AG10803 (cell line): ENCODE measurements at places on chromosomes 6 and 20.

DNA sequence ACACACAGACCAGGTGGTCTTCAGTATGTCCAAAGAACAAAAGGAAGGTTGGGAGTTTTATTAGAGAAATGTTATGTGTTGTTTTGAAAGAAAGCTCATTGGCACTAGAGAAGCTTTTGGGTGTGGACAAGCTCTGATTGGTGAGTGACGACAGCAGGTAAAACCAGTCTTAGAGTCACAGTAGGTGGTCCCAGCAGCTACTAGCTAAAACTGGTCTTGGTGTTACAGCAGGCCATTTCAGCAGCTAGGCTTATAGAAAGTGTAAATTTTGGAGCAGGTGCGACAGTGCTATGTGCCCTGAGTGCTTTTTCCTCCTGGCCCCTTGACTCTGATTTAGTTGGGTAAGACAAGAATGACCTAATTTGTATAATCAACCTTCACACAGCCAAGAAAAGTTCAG is 3.6 kb downstream of the CLDN20 start:
- no peak for DNase-seq

DNA sequence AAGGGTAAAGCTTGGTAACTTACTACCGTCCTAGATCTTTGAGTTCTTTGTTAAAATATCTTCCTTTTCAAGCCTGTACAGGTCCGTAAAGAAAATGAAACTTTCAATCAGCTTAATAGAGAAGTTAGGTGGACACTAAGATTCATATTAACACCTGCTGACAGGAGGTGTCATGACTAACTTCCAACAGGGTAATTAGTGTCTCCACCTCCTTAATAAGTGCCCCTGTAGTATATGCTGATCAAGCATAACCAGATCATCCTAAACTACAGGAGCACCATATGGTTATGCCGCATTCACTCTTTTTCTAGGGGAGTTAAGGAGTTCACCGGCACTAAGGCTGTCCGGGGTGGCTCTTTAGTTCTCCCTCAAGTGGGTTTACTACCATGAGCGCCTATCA is 23.9 kb upstream of the RALGAPA2 start:
- DNase-seq, result no peak

GRCh38 chr20:38167851-38168760 is 3.0 kb upstream of the TGM2 start:
- DNase-seq, result peak; percentile 98

GRCh38 chr20:23097636-23098580 is 11.8 kb upstream of the CD93 start:
- DNase-seq, result no peak

DNA sequence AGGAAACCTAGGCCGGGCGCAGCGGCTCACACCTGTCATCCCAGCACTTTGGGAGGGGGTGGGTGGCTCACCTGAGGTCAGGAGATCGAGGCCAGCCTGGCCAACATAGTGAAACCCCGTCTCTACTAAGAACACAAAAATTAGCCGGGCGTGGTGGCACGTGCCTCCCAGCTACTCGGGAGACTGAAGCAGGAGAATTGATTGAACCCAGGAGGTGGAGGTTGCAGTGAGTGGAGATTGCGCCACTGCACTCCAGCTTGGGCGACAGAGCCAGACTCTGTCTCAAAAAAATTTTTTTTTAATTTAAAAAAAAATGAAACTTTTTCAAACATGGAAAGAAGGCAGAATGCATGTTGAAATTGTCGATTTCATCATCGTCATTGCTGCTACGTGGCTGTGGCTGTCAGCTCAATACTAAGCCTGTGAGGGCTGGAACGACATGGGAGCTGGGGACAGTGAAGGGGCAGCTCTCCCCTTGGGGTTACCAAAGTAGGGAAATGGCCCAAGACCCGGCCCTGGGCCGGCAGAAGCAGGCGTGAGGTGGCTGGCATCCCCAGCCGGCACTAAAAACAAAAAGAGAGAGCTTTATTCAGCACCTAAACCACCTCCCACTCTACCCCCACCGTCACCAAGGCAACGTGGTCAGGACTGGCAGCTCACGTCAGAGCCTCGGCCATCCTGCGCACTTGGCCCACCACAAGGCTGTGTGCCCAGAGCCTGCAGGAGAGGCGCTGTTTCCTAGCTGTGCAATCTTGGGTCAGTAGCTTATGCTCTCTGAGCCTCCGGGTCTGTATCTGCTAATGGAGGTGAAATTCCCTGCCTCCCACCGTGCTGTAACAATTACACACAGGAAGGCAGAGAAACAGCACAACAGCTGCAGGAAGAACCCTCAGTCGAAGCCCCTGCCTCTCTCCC is 30.8 kb downstream of the AGPAT4 start:
- peak; percentile 93 for DNase-seq

DNA sequence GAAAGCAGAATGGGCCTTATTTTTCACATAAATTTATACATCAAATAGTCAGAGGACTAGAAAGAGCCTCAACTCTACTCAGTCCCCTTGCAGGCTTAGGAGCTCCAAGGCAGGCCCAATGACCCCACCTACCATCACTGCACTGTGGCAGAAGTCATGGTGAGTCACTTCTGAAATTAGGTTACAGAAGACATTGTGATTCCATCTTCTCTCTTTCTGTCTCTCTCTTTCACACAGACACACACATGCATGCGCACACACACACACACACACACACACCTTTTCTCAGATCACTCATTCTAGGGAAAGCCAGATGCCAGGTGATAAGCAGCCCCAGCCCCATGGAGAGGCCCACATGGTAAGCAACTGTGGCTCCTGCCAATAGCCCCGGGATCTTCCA is 103.8 kb downstream of the C6orf118 start:
- no peak for DNase-seq

DNA sequence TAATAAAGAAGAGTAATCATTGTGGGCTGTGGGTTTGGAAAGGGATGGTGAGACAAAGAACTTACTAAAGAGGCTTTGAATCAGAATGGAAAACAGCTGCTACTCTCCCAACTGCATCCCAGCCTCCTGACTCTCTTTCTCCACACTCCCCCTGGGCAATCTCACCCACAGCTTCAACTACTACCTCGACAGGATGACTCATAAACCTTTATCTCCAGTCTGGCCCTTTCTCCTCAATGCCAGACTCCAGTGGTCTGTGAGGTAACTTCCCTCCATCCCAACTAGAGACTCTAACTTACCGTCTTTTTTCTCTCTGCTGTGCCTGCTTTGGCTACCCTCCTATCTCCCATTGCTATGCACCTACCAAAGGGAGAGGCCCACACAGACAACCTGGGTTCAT is 135.3 kb upstream of the RREB1 start:
- peak; percentile 11 for DNase-seq

DNA sequence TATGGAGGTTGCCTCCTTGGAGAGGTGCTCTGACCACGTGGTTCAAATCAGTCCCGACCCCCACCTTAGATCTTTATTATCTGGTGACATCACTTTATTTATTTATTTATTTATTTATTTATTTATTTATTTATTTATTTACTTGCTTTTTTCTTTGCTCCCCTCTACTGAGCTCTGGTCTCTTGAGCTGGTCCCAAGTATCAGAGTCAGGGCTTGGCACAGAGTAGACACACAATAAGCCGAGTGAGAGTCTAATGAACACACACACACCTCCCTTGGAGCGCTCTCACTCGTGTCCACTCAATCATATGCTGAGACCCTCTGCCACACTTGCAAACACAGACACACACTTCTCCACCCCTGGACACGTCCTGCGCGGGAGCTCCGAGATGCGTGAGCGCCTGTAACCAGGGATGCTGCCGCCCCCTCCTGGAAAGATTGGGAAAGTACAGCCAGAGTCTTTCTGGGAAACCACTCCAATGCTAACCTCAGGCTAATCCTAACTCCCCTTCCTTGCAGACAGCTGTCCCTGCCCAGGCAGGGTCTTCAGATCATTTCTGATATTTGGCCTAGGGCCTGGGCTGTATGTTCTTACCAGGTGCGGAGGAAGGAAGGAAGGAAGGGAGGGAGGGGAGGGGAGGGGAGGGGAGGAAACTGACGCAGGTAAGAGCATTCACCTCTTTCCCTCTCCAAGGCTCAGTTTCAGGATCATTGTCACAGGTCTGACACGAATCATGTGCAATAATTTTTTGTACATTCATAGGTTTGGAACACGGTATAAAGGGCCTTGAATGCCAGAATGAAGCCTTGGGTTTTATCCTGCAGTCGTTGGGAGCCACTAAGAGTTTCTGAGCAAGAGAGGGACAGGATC is 70.9 kb downstream of the STK35 start:
- peak; percentile 49 for DNase-seq

DNA sequence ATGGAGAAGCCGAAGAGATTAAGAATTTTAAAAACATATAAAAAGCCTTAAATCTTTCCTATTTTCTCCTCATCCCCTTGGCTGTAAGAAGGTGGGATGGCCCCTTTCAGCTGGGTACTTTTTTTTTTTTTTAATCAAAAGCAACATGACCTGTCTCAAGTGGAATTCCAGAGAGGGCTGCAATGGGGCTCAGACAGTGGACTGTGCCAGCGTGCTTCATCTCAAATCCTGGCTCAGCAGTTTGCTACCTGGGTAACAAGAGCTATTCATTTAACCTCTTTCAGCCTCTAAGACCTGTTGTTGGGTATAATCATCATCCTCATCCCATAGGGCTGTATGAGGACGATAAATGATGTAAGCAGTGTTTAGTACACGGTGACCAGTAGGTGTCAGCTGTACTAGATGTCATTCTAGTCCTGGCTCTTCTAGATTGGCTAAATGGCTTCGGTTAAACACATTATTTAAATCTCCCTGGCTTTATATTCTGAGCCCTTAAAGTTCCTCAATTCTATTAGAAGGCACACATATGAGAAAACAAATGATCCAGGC is 6.9 kb upstream of the PPP1R3G start:
- DNase-seq, result no peak

DNA sequence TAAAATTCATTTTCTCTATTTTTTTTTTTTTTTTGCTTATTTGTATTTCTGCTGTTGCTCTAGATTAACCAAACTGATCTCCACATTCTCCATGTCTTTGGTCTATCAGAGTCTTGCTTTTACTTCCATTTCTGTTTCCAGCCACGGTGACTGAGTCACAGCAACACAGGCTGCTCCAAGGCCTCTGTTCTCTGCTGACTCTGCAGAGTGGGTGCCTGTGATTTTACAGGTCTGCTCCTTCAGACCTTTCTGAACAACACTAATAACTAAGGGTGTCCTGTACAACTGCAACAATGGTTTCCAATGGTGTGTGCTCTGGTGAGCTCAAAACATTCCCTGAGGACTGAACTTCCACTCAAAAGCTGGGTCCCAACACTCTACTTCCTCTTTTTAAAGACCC is 102.3 kb upstream of the BMP2 start:
- DNase-seq, result no peak

- no peak for DNase-seq
Measured at GRCh38 chr6:97097068-97098047, 172.8 kb downstream of the KLHL32 start.

- DNase-seq, result no peak
Measured at GRCh38 chr20:6466075-6466810, 301.2 kb upstream of the BMP2 start.

GRCh38 chr6:30325150-30325872 is 1.4 kb upstream of the TRIM39 start:
- peak; percentile 40 for DNase-seq
